ENCODE measurements at places on chromosomes 16 and 17.
A peak's percentile ranks its signal among the peaks of the same experiment; 100 is the strongest.

- no peak for DNase-seq
Measured at GRCh38 chr17:82228278-82228841, 482 bp upstream of the SLC16A3 start.

- no peak for DNase-seq
Measured at GRCh38 chr16:27598220-27598619, 48.3 kb downstream of the KATNIP start.

DNA sequence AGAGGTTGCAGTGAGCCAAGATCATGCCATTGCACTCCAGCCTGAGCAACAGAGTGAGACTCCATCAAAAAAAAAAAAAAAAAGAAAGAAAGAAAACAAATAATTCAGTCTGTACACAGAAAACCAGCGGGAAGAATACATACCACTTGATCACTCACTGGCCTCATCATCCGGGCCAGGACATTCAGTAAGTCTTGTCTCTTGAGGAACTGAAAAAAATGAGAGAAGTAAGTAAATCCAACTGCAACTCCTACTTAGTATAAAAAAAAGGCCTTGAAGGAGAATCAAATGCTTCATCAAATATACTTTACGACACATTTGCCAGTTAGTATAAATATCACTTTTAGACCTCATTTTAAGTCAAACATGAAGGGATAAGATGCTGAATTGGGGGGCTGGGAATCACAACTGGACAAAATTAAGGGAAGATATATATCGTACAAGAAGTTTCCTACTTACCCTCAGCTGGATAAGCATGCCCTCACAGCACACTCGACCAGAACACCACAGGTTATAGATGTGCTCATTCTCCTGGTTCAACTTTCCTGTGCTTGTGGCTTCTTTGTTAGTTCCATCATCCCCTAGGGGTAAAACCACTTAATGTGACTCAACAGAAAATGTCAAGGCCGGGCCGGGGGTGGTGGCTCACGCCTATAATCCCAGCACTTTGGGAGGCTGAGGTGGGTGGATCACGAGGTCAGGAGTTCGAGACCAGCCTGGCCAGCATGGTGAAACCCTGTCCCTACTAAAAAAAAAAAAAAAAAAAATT is 12.4 kb downstream of the CCDC47 start:
- DNase-seq = no peak

- no peak for DNase-seq
Measured at GRCh38 chr16:4505356-4506147, 29.4 kb downstream of the HMOX2 start.

DNA sequence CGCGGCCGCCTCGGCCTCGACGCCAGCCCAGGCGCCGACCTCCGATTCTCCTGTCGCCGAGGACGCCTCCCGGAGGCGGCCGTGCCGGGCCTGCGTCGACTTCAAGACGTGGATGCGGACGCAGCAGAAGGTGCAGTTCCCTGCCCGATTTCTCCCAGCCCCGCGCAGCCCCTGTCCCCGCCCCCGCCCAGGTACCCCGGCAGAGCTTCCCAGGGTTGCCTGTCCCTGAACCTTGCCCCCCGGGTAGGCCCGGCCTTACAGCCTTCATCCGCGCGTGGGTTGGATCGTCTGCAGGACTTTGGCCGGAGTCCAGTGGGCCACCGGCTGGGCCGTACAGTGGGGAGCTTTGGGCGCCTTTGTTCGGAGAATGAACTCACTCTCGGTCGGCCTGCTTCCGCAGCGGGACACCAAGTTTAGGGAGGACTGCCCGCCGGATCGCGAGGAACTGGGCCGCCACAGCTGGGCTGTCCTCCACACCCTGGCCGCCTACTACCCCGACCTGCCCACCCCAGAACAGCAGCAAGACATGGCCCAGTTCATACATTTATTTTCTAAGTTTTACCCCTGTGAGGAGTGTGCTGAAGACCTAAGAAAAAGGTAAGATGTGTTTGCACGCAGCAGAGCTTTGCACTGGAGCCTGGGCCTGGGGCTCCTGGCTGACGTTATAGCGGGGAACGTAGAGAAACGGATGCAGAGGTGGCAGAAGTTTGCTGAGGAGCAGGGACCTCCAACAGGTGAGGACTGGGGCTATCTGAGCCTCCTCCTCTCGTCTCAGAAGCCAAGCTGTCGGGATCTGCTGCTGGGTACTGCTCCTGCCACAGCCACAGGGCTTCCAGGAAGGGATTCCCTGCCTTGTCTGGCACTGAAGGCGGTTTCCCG is 593 bp downstream of the GFER start:
- no peak for DNase-seq

DNA sequence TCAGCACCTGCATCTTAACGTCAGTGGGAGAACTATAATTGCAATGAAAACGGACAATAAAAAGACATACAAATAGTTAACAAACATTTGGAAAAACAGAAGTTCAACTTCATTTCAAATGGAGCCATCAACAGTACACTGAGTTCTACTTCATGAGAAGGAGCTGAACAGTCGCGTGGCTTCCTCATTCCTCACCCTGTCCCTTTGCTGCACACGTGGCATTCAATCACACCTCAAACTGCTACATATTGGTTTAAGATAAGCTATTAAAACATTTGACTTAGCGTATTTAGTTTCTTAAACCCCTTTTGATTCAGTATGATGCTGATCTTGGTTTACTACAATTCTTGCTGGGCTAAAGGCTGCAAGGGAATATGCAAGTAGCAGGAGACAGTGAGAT is 76.8 kb downstream of the CDK5R1 start:
- DNase-seq = no peak

DNA sequence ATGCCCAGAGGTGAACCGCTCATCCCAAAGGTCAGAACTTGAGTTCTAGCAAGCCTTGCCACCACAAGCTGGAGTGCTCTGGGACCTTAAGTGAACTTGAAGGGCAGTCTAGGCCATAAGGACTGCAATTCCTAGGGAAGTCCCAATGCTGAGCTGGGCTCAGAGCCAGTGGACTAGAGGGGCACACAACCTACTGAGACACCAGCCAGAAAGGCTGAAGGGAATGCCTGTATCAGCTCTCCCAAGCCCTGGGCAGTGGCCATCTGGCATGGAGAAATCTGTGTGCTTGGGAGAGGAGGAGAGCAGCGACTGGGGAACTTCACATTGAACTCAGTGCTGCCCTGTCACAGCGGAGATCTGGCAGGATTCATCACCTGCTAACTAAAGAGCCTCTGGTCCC is 201.3 kb downstream of the CEP112 start:
- DNase-seq = no peak

DNA sequence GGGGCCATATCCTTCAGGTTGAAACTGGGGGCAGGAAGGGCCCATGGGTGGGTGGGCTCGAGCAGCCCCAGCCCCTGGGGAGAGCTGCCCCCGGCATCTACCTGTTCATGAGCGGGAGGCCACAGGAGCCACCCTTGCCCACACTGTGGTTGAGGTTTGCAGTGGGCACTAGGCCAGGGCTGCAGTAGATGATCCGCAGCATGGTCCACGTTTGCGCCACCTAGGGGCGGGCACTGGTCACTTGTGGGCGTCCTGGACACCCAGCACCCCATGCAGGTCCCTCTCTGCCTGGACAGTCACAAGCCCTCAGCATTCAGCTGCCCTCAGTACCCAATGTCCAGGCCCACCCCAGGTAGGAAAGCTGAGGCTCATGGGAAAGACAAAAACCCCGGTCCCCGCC is 1.8 kb upstream of the JMJD8 start:
- no peak for DNase-seq

- no peak for DNase-seq
Measured at GRCh38 chr16:4859190-4859899, 12.1 kb downstream of the UBN1 start.

DNA sequence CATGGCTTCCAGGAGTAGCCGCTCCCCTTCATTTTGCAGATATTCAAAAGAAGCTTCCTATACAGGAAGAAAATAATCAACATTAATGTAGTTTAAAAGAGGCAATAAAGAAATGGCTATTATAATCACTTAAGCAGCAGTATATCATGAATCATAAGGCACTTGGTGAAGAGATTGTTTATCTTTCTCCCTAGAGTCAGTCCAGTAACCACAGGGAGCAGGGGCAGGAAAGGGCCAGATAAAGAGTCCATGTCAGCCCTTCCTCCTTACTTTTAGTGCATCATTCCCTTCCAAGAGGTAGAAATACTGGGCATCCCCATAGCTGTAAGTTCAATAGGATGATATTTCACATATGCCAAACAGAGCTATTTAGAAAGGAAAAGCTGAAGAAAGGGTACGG is 184.6 kb upstream of the C17orf78 start:
- no peak for DNase-seq

DNA sequence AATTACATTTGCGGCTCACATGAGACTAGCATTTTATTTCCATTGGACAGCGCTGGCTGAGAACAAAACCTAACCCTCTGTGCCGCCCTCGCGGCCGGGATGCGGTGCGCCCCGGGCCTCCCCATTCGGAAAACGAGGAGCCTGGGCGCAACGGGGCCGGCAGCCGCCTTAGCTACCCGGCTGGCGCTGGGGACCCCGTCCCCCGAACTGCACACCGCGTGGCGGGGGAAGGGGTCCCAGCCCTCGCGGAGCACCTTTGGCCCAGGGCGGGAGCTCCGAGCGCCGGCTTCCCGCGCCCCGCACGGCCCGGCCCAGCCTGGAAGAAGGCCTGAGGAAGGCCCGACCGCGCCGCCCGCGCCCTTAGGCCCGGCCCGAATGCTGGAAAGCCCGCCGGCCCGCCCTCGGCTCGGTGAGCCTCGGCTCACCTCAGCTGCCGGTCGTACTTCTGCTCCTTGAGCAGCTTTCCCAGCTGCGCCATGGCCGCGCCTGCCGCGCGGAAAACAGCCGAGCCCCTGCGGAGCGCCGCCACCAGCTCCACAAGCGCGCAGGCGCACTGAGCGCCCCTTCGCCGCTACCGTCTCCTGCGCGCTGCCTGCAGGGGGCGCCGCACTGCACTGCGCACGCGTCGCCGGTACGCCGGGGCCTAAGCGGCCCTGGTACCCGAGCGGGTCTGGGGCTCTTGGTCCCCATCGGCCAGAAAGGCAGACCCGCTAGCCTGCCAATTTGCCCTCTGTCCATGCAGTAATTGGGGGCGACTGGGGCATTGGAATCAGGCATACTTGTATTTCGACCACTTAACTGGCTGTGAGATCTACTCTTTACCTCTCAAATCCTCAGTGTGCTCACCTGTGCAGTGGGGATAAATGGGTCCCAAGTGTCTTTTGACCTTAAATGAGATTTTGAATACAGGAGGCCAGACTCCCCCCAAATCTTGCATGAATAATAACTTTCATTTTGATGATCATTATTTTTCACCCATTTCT is at the start of gene NAE1:
TSS of gene NAE1 (minus strand) at position 555 of the 983 bp plus-strand sequence. CDS start at position 478, 77 bp downstream.
- peak; percentile 73 for DNase-seq

DNA sequence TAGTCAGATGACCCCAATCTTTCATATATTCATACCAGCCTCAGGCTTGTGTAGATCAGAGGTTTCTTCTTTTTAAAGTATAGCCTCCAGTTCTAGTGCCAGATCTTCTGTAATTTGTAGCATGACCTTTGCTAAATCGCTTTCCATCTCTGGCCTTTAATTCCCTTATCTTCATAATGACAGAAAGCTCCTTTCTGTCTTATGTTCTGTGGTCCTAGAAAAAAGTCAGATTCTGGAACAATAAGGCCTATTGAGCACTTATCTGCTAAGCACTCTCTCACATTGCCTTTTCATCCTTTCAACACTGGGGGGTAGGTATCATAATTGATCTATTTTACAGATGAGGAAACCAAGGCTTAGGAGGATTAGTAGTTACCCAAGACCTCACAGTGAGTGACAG is 9.2 kb downstream of the CCL16 start:
- DNase-seq = no peak

GRCh38 chr17:49944273-49944870 is 24.6 kb upstream of the DLX4 start:
- DNase-seq = no peak

DNA sequence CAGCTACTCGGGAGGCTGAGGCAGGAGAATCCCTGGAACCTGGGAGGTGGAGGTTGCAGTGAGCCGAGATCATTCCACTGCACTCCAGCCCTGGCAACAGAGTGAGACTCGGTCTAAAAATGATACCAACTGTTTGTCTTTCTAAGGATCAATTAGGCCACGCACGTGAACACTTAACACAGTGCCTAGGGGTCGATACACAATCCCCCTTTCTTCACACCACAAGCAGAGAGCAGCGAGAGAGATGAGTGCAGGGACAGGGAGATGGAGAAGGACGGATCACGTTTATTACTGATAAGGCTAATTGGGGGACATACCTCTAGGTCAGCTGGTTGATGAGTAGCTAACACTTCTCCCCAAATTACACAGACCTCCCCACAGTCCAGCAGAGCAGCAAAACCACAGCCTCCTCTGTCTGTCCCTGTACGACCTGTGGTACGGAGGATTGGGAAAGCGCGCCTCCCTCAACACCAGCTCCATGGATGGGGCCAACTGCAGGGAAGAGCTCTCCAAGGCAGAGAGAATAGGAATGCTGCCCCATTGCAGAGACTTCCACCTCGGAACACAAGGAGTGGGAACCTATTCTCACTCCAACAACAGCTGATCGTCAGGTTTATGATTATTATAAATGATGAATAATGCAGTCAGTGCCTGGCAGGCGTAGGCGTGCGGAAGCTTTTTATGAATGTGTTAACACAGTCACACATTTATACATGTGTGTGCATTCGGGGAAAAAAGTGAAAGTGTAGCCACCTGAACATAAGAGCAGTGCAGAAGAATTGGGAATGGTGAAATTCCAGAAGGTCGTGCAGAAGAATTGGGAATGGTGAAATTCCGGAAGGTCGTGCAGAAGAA is 155.1 kb downstream of the C16orf95 start:
- DNase-seq = no peak

DNA sequence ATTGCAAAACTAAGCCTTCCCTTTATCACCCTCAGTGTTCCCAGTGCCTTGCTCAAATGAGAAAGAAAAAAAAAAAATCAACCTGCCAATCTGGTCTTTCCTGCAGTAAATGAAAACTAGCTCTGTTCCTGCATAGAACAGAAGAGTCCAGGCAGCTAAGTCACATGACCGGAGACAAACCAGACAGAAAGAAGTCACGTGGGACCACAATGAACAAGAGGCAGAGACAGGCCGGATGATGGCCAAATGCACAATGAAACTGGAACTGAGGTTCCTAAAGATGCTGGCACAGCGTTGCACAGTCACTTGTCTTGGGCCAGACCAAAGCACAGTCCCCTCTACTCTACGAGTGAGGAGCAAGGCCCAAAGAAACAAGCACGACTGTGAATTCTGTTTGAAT is 172.5 kb downstream of the GRIN2A start:
- no peak for DNase-seq

DNA sequence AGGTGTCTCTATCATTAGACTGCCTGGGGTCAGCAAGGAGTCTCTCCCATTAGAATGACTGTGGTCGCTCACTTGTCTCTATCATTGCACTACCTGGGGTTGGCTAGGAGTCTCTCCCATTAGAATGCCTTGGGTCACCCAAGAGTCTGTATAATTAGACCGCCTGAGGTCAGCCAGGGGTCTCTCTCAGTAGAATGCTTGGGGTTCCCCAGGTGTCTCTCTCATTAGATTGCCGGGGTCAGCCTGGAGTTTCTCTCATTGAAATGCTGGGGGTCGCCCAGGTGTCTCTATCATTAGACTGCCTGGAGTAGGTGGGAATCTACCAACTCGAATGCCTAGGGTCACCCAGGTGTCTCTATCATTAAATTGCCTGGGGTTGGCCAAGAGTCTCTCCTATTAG is 2231.6 kb downstream of the TP53TG3F start:
- no peak for DNase-seq

GRCh38 chr17:36743130-36743529 is 141.7 kb downstream of the MRM1 start:
- DNase-seq = no peak

Measured in GOT3 (cell line).